MCF 10A (cell line): ENCODE measurements at places on chromosomes 1 and 21. TPM values are rescaled to one million over a fixed set of nuclear protein-coding genes. Genes with fewer than 3 reads are reported as not detected.

GRCh38 chr1:210328032-210328745 is 513 bp upstream of the HHAT start:
- peak overlapping the region; percentile 87 for H3K27ac ChIP-seq
- H3K27me3 ChIP-seq, result no peaks in the 10 kb centered on the region
- H3K36me3 ChIP-seq, result no peaks in the 10 kb centered on the region
- H3K4me3 ChIP-seq, result peak overlapping the region; percentile 81
- DNase-seq, result no peak

DNA sequence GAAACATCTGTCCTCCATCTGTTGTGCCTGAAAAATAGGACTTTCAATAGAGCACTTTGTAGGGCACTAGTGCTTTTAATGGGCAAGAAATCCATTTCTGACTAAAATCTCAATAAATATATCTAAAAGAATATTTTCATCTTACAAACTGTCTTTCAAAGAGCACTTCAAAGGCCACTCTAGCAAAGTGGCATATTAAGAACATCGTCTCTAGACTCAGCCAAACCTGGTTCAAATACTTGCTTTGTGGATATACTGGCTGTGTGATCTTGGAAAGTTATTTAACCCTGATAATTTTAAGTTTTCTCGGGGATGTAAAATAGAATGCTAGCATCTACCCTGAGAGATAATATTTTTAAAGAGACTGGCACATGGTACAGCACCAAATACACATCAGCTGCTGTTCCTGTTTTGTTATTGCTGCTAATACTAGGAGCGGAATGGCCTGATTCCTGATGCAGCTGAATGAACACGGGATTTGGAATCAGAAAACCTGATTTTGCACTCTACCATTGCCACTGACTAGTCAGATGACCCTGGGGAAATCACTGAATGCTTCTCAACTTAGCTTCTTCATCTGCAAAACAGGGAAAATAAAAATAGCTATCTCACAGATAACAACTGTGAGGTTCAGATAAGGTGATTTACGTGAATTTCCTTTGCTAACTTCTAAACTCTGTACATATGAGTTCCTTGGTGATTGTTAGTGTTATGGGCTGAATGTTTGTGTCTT is 25.2 kb upstream of the LRRC8C start:
- H3K4me1 ChIP-seq, result peaks cover 35% of the 10 kb centered on the region
- DNase-seq, result no peak
- no peaks in the 10 kb centered on the region for H3K36me3 ChIP-seq

Gene G0S2
- total RNA-seq, result not detected in 2 replicates

Gene AHDC1
- total RNA-seq, result 18.4 and 25.2 TPM in 2 replicates

Gene GPR37L1
- not detected in 2 replicates for total RNA-seq
